ENCODE measurements at places on chromosomes 3 and 15.

- DNase-seq = no peak
Measured at GRCh38 chr3:56611364-56611763, 54.4 kb downstream of the CCDC66 start.

DNA sequence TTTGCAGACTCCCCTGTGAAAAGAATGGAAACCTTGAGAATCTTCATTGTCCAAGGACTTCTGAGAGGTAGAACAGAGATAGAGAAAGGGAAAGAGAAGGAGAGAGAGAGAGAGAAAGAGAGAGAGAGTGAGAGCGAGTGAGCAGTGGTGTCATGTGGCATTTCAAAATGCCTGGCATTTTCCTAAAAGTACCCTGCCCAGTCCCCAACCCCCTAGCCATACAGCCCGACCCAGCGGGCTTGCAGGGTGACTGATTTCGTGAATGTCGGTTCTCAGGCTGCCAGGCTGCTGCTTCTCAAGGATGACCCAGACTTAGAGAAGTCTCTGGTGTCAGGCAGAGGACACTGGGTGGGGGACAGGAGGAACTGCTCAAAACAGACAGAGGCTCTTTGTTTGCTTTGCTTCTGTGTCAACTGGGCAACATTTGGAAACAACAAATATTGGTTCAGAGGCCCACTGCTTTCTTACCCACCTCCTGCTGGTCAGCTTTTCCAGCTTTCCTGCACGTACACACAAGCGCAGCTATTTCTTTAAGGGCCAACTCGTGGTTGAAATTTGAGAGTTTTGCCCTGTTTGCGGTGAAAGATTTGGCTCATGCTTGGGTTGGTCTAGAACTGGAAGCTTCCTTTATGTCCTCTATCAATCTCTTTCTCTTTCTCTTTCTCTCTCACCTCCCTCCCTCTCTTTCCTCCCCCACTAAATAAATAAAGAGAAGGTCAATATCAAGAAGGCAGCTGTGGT, 3.7 kb upstream of the TF start:
- no peak for DNase-seq

DNA sequence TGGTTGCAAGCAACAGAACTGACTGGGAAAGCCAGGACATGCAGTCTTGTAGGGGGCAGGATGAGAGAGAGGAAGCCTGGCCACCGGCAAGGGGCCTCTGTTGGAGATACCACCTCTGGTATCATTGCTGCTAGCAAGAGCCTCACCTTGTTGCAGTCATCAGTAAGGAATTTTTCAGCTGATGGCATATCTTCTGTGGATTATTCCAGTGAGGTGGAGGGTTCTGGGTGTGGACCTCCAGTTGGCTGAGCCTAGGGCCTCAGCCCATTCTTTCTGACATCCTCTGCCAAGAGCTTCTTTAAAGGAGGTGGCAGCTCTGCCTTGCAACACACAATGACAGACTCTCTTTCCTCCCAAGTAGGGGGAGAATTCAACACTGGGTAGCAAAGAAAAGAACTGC, 128.9 kb downstream of the AQP9 start:
- no peak for DNase-seq

- no peak for DNase-seq
Measured at GRCh38 chr3:78314327-78314726, 1274.4 kb downstream of the ROBO2 start.

Data from stimulated activated CD4-positive, alpha-beta T cell treated with anti-CD3 and anti-CD28 coated beads, Interleukin-12 subunit alpha, Interleukin-12 subunit beta, amount 100 ng/mL, for 48 hours (primary cell).